ENCODE measurements at places on chromosomes 5 and 9.

- DNase-seq = no peak
Observed at GRCh38 chr9:107137495-107138202, 145.4 kb upstream of the RAD23B start.

DNA sequence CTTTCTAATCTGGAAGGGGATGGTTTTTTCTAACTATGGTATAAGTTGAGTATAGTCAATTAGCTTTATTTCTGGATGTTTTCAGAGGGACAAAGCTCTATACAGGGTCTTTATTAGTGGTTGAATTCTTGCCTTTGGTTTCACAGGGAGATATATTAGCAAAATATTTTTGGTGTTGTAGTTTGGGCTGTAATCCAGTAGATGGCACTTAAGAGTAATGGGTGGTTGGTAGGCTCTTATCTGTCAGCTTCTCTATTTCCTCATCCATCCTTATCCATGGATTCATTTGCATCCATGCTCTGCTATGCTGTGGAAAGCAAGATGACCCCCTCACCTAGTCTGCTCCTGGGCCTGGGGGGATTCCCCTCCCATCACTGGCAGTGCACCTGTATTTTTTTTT, 363.6 kb upstream of the CYLC2 start:
- no peak for DNase-seq

- no peak for DNase-seq
Observed at GRCh38 chr5:170559296-170559695, 55.5 kb downstream of the KCNIP1 start.

- DNase-seq = no peak
Observed at GRCh38 chr5:6936031-6936430, 222.8 kb downstream of the TENT4A start.

DNA sequence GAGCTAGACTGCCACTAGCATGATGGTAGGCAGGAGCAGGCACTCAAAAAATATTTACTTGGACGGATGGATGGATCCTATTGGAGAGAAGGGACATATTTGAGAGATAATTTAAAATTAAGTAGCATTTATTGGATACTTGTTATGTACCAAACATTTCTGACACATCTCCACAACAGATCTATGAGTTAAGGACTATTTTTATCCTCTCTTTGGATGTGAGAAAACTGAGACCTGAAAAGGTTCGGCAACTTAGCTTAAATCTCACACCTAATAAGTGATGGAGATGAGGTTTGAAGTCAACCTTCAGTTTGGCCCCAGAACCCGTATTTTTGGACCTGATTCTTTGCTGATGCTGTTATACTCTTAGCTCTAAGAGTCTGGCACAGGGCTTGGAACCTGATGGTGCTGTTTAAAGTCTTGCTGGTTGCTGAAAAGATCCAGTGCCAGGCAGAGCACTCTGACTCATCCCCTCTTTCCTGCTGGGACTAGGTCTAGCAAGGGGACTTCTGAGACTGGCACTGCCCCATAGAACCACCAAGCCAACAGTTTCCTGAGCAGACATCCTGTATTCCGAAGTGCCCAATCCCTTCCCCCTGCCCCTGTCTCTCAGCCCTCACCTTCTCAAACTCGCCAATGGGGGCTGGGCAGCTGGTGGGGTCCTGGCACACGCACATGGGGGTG, 15.6 kb downstream of the SPARC start:
- DNase-seq = no peak

- peak; percentile 28 for DNase-seq
Observed at GRCh38 chr9:98117984-98118639, 910 bp downstream of the TRIM14 start.

GRCh38 chr9:4567601-4568000, 77.3 kb downstream of the SLC1A1 start:
- DNase-seq = no peak

GRCh38 chr9:78871452-78872331, 574.8 kb downstream of the PSAT1 start:
- no peak for DNase-seq

DNA sequence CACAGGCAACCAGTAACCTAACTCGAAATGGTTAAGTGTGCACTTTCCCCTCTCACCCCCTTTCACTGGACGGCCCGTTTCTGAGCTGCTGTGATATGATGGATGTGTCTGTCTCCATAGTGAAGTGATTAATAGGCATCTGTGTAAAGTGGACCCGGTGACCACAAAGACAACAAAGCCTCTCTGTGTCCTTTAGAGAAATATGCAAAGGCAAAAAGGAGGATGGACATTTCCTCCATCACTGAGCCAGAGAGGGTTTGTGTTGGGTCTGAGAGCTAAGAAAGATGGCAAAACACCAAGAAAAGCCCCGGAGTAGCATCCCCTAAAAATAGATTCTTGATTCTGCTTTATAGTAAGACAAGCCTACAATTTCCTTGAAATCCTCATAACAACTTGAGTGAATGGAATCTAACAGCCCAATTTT, 120.6 kb downstream of the SEMA6A start:
- DNase-seq = no peak

DNA sequence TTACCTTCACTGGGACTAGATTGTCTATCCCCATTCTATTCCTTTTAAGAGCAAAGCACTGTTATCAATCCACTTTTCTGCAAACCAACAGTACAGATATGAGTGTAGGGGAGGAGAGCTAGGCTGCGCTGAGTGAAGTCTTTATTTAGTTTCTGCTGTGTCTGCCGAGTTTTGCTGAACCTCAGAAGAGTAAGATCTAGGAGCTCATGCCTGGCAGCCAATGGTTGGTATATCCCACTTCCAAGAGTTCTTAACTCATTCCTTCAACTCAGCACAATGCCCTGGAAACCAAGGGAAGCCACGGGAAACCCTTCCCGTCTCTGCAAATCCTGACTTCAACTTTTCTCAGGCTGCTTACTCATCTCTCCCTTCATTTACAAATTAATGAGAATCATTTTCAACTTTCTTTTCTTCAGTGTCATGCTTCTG, 58.0 kb upstream of the JAK2 start:
- no peak for DNase-seq

DNA sequence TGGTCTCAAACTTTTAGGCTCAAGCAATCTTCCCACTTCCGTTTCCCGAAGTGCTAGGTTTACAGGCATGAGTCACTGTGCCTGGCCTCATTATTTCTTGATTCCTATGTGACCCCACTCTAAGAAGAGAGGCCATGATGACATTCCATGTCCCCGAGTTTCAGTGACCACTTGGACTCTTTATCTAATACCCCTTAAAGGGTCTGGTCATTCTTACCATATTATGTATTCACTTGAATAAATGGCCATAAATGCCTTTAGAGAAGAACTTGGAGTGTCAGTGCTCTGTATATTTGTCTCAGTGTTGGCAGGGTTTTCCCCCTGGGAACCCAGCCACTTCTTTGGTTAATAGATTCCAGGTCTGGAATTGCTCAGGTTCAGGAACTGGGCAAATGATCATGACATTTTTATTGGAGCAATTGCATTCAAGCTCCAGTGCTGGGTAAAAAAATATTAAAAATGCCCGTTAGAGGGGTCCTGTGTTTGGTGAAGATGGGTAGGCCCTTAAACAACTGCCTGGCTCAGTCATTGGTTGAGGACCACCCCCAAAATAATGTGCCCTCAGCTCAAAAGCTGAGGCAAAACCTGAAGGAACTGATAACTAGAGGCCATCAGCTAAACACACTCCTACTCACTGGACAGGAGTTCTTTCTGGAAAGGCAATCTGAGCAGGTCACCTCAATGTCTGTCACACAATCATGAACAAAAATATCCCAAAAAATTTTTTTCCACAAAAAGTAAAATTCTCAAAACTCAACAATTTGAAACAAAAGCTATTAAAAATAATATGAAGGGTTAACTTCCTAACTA, 186.6 kb upstream of the ZNF608 start:
- DNase-seq = no peak

- DNase-seq = no peak
Observed at GRCh38 chr5:146945617-146946084, 67.1 kb upstream of the PPP2R2B start.

DNA sequence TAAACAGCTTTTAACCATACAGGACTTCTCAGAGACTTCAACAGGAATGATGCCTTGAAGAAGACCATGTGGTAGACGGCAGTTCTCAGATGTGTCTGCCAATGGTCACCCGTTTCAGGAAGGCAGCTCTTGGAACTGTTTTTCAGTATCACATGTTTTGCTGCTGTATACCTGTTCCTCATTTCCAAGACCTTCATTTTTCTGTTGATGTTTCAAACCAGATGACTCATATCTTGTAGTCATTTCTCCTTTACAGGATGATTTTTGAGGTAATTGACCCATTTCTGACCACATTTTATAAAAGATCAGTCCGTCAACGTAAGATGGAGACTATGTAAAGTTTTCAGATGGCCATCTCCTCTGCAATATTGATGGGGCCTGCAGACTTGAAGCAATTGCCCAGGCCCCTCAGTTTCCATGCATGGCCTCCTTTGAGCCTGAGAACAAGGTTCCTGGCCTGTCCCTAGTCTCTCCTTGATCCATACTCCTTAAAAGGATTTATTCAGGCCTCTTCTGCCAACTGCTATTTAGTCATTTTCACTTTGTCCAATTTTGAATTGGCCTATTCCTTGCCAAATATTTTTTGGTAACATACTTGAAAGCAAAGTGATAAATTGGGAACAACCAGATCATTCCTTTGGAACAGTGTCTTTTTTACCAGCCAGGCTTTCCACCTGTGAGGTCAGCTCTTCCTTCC, 128.6 kb downstream of the PDZD2 start:
- no peak for DNase-seq

- no peak for DNase-seq
Observed at GRCh38 chr5:36904677-36905076, 28.1 kb downstream of the NIPBL start.

DNA sequence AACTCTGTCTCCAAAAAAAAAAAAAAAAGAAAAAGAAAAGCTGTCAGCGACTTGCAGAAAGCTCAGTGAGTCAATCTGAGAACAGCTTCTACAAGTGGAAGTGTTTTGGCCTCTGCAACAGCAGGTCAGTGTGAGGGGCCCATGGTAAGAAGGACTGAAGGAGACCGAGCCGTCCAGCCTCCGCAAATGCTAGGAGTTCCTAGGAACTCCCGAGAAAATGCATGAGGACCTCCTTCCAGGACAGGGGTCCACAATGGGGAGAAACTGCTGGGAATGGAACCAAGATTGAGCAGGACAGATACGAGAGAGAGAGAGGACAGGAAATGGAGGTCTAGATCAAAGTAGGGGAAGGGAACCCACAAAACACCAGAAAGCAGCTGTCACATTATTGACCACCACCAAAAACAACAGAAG, 180.5 kb downstream of the CRB2 start:
- DNase-seq = no peak

- peak; percentile 22 for DNase-seq
Observed at GRCh38 chr9:100505564-100506159, 32.7 kb downstream of the TMEFF1 start.

- DNase-seq = no peak
Observed at GRCh38 chr9:127424676-127424999, 456 bp downstream of the ZNF79 start.

DNA sequence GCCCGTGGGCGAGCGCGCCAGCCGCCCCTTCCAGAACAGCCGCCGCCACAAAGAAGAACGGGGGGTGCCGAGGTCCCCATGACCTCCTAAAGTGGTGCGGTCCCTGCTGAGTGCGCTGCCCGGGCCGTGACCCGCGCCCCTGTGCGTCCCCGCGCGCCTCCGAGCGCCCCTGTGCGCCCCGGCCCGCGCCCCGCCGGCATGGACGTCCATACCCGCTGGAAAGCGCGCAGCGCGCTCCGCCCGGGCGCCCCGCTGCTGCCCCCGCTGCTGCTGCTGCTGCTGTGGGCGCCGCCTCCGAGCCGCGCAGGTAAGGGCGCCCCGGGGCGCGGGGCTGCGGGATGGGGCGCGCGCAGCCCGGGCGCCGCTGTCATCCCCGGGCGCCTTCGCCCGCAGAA, 384 bp downstream of the COL5A1 start:
- DNase-seq = no peak

DNA sequence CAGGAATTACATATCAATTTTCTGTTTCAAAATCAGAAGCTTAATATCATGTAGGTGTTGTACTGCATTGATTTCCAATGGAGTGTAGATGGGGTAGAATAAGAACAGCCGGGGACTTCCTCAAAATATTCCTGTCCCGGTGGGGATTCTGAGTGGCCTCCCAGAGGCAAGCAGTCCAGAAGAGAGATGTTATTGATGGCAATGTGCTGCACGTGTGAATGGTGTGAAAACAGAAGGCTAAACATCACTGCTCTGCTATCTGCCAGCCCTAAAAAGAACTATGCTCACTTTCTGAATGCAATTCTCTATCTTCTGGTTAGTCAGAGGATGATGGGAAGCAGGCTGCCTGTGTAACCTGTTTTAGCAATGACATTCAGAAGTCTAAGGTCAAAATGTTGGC, 91.0 kb upstream of the CKMT2 start:
- no peak for DNase-seq

GRCh38 chr9:30846651-30847050, 1537.8 kb upstream of the ACO1 start:
- no peak for DNase-seq

DNA sequence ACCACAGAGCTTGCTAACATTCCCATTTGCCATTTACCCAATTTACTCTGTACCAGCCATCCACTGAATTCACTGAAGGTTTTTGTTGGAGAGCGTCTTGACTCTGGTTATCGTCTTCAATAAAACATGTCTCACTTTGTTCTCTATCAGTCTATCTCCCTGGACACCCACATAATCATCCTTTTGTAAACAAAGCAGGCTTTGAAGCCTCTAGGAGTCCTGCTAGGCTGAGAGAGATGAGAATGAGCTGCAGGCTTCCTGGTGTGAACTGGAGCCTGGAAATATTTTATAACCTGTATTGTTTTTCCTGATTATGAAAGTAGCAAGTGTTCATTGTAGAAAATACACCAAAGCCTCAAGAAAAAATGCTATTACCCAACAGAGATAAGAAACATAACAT, 140.6 kb upstream of the ZNF366 start:
- no peak for DNase-seq

GRCh38 chr5:54013556-54014194, 296.7 kb downstream of the ARL15 start:
- DNase-seq = no peak

DNA sequence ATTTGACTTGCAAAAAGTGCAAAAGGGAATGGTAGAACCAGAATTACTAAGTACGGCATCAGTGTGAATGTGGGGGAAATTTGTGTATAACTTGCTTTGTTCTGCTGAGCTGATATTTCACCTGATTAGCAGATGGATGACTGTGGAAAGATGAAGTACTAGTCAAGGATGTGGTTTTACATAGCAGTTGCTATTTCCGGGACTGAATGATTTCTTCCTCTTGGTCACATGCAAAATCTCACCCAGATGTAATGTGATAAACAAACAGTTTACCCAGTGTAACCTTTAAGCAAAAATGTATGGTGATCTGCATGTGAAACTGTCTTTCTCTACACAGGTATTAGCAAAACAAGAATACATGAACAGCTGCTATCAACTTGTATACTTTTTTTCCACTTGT, 46.1 kb downstream of the DCP2 start:
- no peak for DNase-seq

- no peak for DNase-seq
Observed at GRCh38 chr5:113448252-113448651, 13.5 kb upstream of the TSSK1B start.
